Activated T-cell treated with anti-CD3 and anti-CD28 coated beads, Interleukin-2, amount 50 U/mL, for 24 hours (primary cell): ENCODE measurements at places on chromosomes 11 and 22.

GRCh38 chr11:133723056-133723455, 122.3 kb downstream of the SPATA19 start:
- no peak for DNase-seq

- DNase-seq: no peak
Observed at GRCh38 chr11:96366024-96366423, 23.0 kb upstream of the MAML2 start.

GRCh38 chr11:28965819-28966218, 857.6 kb downstream of the METTL15 start:
- no peak for DNase-seq

GRCh38 chr11:119671561-119672015, 57.4 kb downstream of the NECTIN1 start:
- DNase-seq: no peak

- DNase-seq: peak; percentile 70
Observed at GRCh38 chr11:124799348-124800225, 619 bp downstream of the MSANTD2 start.

- DNase-seq: no peak
Observed at GRCh38 chr11:114924042-114924441, 245.7 kb downstream of the NXPE2 start.

DNA sequence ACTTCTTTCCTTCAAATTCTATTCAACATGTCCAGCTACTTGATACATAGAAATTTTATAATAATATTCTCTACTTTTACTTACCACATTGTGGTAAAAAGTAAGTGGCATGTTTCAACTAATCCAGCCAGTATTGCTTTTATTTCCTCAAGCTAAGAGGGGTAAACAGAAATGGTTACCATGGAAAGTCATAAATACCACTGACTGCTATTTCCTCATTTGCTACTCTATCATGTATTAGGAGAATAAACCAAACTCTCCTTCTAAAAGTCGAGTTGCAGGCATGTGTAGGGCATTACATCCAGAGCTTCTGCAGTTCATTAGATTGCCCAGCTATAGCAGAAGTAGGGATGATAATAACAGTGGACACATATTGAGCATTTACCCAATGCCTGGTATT, 208.4 kb downstream of the MAML2 start:
- no peak for DNase-seq

- peak; percentile 92 for DNase-seq
Observed at GRCh38 chr11:86302092-86302793, at the start of gene HIKESHI. TSS of gene HIKESHI (plus strand) at chr11:86302240. CDS start at chr11:86302449, 209 bp downstream.

- DNase-seq: no peak
Observed at GRCh38 chr11:126088999-126089398, 26.3 kb upstream of the CDON start.

GRCh38 chr11:134120143-134120850, 51.4 kb downstream of the JAM3 start:
- no peak for DNase-seq

- no peak for DNase-seq
Observed at GRCh38 chr11:71206186-71206585, 46.2 kb downstream of the SHANK2 start.

DNA sequence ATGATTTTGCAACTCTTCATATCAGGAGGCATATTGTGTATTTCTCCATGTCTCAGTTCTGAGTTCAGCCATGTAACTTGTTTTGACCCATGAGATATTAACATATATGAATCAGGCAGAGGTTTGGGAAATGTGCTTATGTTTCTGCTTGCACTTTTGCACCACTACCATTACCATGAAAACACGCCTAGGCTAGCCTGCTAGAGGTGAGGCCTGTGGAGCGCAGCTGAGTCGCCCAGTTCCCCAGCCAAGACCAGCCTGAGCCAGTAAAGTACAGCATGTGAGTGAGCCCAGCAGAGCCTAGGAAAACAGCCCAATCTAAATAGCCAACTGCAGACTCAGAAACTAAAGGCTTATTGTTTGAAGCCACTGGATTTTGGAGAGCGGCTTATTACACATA, 18.4 kb upstream of the MYOD1 start:
- no peak for DNase-seq

- no peak for DNase-seq
Observed at GRCh38 chr11:60870276-60870675, 2.9 kb downstream of the ZP1 start.

GRCh38 chr11:82976786-82977185, 75.2 kb downstream of the DDIAS start:
- no peak for DNase-seq

- no peak for DNase-seq
Observed at GRCh38 chr22:28949788-28950187, 66.4 kb downstream of the ZNRF3 start.

GRCh38 chr11:86681483-86681756, 9.0 kb upstream of the ME3 start:
- no peak for DNase-seq

- DNase-seq: peak; percentile 88
Observed at GRCh38 chr11:65720211-65720934, at the start of gene RNASEH2C. TSS of gene RNASEH2C (minus strand) at chr11:65720798. CDS start at chr11:65720758, 40 bp downstream.

DNA sequence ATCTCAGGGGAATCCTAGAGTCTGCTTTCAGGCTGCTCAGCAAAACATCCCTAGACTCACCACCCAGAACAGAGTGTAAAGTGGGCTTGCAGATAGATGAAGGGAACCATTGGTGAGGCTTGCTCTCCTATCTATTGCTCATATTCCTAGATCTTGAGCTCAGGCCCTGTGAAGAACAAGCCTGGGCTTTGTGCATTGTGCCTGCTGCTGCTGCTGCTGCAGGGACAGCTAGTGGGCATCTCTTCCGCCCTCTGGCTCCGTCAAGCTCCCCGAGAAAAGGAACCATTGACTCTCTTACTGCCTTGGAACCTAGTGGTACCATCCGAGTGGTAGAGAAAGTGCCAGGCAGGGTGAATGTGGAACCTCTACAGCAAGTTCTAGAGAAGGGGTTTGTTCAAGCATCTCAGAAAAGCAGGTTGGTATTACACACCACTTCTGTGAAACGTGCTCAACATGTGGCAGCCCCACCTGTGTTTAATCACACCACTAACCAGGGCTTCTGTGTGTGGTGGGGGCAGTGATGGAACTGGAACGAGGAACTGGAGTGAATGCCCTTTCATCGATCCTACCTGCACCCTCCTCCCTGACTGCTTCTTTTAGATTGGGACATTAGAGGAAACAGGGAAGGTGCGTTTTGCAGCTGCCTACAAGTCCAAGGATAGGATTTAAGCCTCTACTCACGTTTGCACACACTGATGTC, 4.4 kb downstream of the BACE1-AS start:
- no peak for DNase-seq

- no peak for DNase-seq
Observed at GRCh38 chr11:12725055-12725862, 51.0 kb downstream of the TEAD1 start.
